ENCODE measurements at places on chromosomes 1 and 21.

- no peak for DNase-seq
Observed at GRCh38 chr1:182405578-182405977, 5.1 kb upstream of the TEDDM1 start.

DNA sequence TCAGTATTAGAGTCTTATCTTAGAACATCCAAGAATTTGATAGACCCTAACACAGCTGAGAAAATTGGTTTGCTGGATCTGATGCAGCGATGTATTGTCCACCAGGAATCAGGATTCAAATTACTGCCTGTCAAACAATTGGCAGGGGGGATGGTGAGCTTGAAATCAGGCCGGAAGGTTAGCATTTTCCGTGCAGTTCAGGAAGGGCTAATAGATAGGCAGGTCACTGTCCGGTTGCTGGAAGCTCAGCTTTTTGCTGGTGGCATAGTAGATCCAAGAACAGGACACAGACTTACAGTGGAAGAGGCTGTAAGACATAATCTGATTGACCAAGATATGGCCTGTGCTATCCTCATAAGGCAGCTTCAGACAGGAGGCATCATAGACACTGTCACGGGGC, 127.2 kb downstream of the MACF1 start:
- no peak for DNase-seq

DNA sequence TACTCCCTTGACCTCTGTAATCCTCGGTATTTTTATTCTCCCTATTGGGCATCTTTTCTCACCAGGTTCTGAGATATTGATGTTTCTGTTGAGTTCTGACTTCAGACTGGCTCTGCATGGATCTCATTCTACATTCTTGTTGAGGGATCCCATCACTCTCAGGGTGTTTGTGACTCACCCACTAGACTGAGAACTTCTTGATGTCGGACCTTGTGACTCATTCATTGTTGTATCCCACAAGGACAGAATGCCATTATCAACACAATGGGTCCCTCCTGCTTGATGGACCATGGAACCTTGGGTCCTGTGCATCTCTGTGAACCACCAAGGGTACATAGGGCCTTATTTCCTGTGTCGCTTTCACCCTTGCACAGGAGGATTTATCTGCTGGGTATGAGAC, 174.1 kb downstream of the PBX1 start:
- DNase-seq = no peak

DNA sequence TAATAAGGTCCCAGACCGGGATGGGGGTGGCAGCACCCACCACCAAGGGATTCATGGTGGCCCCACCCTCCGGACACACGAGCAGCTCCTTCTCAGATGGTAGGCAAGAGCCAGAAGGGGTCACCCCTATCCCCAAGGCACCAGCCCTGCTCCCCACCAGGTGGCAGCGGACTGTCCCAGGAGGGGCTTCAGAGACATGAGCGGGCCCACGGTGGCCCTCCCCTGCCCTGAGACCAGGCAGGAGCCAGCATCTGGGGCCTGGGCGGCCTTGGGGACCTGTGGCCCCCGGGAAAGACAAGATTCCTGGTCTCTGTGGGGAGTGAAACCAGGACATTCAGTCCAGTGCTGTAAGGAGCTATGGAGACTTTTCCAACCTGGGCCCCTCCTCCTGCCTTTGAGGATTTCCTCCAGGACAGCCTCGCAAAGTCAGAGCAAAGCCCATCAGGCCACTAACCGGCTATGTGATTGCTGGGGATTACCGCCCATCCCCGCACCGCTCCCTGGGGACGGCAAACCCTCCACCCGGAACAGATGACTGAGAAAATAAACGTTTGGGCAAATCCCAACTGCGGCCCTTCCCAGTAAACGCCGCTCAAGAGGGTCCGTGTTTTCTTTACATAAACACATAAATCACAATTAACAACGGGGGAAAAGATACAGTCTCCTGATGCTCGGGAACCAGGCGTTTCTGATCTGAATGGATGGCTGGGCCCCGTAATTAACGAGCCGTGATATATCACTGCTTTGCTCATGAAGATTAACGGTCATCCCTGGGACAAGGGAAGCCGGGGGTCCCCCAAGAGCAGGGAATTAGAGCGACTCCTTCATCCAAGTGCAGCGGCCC, 50.9 kb upstream of the ARHGEF16 start:
- DNase-seq = no peak

GRCh38 chr1:226123212-226123560, 60.7 kb downstream of the H3-3A start:
- no peak for DNase-seq

- DNase-seq = peak; percentile 89
Observed at GRCh38 chr21:34690041-34690792, 21.4 kb downstream of the CLIC6 start.

DNA sequence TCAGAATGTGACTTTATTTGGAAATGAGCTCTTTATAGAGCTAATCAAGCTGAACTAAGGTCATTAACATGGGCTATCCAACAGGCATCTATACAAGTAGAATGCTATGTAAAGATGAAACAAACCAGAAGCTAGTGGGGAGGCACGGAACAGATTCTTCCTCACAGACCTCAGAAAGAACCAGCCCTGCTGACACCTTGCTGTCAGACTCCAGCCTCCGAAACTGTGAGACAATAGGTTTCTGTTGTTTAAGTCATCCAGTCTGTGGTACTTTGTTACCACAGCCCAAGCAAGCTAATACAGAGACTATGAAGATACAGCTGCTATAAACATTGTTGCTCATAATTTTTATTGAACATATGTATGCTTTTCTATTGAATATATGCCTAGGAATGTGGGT, 406.3 kb upstream of the CHRM3 start:
- DNase-seq = no peak

DNA sequence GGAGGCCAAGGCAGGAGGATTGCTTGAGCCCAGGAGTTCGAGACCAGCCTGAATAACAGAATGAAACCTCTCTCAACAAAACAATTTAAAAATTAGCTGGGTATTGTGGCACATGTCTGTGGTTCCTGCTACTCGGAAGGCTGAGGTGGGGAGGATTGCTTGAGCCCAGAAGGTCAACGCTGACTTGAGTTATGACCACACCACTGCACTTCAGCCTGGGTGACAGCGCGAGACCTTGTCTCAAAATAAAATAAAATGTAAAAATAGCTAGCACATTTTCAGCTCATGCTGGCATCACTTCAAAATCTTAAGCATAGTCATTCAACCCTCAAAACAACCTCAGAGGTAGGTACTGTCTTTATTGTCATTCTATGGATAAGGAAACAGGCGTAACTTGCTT, 6.4 kb downstream of the JAK1 start:
- DNase-seq = no peak

- no peak for DNase-seq
Observed at GRCh38 chr1:59331686-59332620, 35.1 kb downstream of the FGGY start.

DNA sequence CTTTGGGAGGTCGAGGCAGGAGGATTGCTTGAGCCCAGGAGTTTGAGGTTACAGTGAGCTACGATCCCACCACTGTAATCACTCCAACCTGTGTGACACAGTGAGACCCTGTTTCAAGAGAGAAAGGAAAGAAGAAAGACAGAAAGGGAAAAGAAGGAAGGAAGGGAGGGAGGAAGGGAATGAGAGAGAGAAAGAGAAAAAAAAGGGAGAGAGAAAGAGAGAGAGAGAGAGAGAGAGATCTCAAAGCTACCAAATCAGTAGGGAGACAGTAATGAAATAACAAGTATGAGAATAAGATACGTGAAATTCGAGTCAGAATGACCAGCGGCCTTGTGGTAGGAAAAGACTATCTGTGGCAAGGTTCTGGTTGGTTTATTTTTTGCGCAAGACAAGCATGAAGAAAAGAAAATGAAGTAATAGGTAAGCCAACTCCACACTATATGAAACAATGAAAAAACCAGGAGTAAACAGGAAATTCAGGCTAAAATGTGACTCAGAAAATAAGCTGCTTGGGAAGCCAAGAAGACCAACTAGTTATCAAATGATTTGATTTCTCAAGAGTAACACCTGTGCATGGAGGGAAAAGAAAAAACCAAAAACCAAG, 8.9 kb downstream of the MTF1 start:
- DNase-seq = no peak

DNA sequence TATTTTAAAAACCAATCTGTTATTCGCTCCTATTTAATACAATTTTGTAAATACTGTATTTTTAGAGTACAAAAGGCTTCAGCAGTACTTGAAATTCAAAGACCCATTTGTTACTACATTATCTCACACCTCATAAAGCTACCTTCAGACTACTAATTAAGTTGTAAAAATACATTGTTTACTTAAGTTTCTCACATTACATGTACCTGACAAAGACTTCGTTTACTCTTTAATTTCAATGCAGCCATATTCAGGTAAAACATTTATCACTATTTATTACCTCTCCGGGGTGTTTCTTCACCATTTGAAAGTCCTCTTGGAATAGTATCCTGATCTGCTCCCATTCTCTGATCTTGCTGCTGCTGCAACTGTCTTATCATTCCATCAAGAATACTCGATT, 55.2 kb downstream of the BRWD1 start:
- DNase-seq = peak; percentile 69

GRCh38 chr1:93851878-93852277, 27.1 kb downstream of the DNTTIP2 start:
- DNase-seq = no peak

DNA sequence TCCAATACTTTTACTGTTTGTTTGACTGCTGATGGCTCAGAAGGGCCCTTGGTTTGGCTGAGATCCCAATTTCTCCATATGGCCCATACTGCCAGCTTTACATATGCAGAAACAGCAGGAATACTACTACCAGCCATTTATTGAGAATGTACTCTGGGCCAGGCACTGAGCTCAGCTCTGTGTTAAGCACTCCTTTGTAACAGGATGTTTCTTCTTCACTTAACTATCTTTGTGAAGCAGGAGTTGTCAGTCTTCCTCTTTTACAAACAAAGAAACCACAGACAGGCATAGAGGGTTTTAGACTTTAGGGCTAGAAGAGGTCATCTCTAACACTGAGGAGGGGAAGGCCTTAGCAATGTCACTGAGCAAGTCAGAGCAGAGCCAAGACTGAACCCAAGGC, 8.3 kb downstream of the HMGCL start:
- DNase-seq = no peak

DNA sequence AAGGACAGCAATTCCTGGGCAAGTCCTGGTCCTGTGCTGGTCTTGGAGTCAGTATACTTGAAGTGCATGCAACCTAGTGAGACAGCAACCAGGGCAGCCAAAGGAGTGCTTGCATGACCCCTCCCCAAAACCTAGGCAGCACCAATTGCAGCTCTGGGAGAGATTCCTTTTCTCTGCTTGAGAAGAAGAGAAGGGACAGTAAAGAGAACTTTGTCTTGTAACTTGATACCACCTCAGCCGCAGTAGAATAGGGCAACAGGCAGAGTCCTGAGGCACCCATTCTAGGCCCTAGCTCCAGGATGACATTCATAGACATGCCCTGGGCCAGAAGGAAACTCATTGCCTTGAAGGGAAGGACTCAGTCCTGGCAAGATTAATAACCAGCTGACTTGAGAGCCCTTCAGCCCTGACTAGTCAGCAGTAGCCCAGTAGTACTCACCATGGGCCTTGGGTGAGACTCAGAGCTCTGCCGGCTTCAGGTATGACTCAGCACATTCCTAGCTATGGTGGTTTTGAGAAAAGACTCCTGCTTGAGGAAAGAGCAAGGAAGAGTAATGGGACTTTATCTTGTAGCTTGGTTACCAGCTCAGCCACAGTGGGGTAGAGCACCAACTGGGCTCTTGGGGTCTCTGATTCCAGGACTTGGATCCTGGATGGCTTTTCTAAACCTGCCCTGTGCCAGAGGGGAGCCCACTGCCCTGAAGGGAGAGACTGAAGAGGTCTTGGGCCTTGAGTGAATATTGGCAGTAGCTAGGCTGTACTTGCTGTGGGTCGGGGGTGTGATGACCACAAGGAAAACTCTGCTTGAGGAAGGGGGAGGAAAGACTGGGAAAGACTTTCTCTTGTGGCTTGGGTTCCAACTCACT, 51.7 kb upstream of the ACADM start:
- DNase-seq = no peak

DNA sequence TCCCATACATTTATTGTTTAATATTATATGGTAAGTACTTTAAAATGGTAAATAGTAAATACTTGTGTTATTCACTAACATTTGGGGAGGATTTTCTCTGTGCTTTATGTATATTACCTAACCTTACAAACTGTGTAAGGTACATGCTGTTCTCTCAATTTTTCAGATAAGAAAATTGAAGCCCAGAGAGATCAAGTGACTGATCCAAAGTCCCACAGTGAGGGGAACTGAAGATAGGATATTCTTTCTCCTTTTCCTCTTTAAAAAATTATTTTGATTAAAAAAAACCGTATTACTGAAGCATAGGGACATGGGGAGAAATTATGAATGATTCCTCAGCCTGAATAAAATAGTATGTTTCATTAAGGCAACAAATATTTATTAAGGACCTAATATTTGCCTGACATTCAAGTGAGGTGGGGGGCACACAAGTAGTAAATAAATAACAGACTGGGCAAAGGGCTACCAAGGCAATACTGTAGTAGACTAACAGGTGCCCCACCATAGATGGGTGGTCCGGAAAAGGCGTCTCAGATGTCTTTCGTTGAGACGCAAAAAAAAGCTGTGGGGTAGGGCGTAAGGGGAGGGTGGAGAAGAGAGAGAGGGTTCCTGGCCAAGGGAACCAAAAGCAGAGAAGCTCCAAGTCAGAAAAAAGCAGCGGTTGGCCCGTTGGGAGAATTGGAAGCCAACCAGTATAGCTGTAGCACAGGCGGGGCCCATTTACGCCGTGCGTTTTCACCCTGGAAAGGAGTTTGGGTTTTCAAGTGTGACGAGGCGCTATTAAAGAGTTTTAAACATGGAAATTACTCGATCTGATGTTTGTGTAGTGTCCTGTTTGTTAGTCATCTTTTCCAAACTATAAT, 944 bp upstream of the AGO3 start:
- peak; percentile 83 for DNase-seq

- no peak for DNase-seq
Observed at GRCh38 chr1:172465617-172466016, 21.7 kb upstream of the PIGC start.

DNA sequence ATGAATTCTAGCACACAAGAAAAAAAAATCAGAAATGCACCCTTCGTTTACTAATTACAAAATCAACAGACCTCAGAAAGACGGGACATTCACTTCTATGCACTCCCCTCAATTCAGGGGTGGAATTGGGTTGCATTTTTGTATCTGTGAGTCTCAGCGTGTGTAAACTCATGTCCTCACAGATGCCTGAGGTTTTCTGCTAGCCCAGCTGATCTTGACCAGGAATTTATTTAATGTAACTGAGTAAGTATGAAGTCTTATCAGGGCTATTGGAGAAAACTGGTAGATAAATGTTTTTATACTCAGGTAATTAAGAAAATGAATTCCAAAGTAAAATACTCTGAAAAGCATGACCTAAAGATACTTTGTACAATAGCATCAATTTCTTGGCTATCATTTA, 167.7 kb downstream of the RUNX1 start:
- no peak for DNase-seq

DNA sequence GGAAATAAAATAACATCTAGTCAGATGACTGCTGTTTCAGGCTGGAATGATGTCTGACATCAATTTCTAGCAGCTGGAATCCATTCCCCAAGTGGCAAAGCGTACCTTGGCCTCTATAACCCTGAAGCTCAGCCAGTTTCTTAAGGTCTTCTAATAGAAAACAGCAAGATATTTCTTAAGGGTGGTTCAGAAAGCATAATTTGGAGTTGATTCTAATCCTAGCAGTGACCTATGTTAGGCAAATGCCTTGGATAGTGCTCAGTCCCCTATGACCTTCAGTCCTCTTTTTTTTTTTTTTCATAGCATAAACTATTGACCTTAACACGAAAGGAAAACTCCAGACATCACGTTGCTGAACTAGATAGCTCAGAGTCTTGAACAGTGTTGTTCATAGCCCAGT, 56.5 kb downstream of the LAMC2 start:
- no peak for DNase-seq
